Mesenteric fat pad (tissue), 1 donor: ENCODE measurements at places on chromosomes 12 and 14. TPM values are rescaled to one million over a fixed set of nuclear protein-coding genes. Genes with fewer than 3 reads are reported as not detected.

The INSM2 gene
- not detected for total RNA-seq

The KRT75 gene
- not detected for total RNA-seq

The NRXN3 gene
- 0.84 TPM for total RNA-seq

GRCh38 chr12:95368931-95369330 lies 105.0 kb upstream of the METAP2 start:
- DNase-seq: no peak

GRCh38 chr14:31124197-31124596 lies 83.4 kb downstream of the HECTD1 start:
- no peak for DNase-seq

DNA sequence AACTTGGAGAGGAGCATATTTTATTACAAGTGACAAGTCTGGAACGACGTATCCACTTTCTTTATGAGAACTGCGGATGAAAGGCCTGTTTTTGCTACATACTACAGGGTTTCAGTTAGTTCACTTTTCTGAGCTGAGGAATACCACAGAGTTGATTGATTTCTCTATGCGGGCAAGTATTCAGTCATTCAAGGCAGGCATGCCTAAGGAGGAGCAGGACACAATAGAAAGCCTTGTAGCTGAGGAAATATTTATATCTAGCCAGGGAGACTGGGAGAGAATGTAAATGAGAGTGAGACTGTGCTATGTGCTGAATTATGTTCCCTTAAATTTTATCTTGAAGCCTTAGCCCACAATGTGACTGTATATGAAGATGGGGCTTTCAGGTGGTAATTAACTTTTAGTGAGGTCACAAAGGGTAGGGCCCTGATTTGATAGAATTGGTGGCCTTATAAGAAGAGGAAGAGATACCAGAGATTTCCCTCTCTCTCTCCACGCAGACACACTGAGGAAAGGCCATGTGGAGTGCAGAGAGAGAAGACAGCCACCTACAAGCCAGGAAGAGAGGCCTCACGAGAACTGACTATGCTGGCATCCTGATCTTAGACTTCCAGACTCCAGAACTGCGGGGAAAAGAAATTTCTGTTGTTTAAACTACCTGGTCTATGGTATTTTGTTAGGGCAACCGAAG lies 459.0 kb upstream of the ATP2B1 start:
- no peak for DNase-seq

- DNase-seq: no peak
These were observed 301.5 kb downstream of the NELL2 start for GRCh38 chr12:44574586-44574985.

DNA sequence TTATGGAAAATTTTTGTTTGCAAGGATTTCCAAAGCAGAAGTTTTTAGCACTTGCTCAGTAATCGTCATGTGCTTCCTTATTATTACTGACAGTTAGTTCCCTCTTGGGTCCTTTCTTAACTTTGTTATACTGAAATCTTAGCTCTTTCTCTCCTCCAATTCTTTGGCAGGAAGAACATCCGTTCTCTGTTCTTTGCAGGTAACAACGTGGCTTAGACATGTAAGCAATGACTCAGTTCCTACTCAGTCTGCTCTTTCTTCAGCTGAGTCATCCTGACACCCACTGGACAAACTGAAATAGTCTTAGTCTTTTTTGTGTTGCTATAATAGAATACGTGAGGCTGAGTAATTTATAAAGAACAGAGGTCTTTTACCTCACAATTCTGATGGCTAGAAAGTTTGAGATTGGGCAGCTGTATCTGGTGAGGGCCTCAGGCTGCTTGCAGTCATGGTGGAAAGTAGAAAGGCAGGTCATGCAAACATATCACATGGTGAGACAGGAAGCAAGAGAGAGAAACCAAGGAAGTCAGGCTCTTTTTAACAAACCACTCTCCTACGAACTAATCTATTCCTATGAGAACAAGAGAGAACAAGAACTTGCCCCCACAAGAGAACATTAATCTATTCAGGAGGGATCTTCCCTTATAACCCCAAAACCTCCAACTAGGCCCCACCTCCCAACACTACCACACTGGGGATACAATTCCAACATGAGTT lies 49.2 kb downstream of the TESPA1 start:
- DNase-seq: no peak

DNA sequence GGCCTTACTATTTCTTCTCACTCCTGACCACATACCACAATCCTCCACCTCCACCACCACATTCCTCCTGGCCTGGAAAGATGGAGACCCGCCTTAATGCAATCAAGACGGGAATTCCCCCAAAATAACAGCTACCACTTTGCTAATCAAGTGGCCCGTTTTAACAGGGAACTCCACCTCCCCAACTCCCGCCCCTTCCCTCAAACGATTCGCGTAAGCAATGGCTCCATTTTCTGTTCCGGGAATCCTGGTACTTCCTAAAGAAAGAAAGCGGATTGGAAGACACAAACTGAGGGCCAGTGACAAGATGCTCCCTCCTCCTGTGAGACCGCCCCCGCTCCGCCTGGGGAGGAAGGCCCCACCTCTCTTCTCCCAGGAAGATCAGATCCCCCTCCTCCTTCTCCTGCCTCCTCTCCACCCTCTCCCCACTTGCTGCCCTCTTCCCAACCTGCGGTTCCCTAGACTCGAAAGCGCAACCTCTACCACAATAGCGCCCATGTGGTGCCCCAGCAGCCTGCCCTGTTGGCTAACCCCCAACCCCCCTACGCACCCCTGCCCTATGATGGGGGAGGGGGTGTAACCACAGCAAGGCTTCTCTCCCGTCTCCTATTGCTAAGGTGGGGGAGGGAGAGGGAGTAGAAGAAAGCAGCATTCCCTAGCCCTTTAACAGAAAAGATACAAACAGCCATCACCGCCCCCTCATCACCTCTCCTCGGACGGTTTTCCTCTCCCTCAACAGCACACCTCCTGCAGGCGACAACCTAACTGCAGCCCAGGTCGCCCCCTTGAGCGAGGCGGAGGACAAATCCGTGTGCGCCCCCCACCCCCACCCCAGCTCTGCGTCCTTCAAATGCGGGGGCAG lies 777 bp downstream of the ARF3 start:
- no peak for DNase-seq

GRCh38 chr14:59570122-59570521 lies 6.5 kb downstream of the CCDC175 start:
- DNase-seq: no peak

GRCh38 chr12:27958675-27959074 lies 13.9 kb downstream of the PTHLH start:
- DNase-seq: no peak

GRCh38 chr12:95533985-95534384 lies 17.3 kb downstream of the USP44 start:
- DNase-seq: no peak

DNA sequence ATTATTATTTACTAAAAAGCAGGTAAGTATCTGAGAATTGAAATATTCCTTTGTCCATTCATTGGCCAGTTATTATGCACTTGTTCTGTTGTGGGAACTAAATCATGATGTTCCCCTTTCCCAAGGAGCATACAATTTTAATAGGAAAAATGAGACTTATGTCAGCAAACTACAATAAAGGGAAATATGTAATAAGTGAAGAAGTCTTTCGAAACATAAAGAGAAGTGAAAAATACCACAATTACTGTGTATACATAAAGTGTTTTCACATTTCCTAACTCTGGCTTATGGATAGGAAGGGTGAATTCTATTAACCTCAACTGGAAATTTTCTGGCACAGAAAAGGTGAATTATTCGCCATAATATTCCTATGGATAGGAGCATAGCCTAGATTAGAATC lies 78.4 kb upstream of the DNM1L start:
- no peak for DNase-seq

GRCh38 chr12:25433581-25434325 lies 119.3 kb downstream of the LMNTD1 start:
- no peak for DNase-seq
